ENCODE measurements at places on chromosomes 7 and 10.

DNA sequence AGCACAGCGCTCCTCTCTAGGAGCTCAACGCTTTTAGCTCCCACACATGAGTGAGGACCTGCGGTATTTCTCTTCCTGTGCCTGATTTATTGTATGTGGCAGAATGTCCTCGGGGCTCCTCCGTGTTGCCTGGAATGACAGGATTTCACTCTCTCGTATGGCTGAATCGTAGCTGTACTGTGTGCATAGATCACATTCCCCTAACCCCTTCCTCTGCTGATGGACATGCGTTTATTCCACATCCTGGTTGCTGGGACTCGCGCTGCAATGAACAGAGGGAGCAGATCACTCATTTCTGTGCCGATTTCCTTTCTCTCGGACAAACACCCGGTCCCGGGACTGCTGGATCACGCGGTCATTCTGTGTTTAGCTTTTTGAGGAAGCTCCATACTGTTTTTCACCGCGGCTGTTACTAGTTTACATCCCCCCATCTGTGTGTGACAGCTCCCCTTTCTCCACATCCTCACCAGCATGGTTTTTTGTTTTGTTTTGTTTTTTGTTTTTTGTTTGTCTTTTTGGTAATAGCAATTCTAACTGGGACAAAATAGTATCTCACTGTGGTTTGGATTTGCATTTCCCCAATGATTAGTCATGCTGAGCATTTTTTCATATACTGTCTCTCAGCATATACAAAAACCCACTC, 76.3 kb downstream of the FOXL3 start:
- DNase-seq, result no peak

GRCh38 chr7:33632840-33633525, 272.4 kb upstream of the BMPER start:
- no peak for DNase-seq

GRCh38 chr7:99242682-99243081, 30.0 kb upstream of the MYH16 start:
- DNase-seq, result no peak

DNA sequence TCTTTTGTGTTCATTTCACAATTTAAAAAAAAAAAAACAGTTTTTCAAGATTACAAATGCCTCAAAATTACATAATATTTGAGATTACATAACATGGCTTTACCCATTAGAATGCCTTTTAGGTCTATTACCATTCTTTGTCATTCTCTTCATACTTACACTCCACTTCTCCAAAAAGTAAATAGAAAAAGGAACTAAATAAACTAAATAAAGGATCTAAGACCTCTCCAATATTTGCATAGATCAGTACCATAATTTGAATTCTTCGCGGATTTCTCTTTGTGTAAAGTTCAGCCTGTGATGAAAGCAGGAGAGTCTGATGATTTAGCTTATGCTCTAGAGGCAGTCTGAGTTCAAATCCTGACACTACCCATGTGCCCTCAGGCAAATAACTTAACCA, 56.4 kb upstream of the C1GALT1 start:
- no peak for DNase-seq

DNA sequence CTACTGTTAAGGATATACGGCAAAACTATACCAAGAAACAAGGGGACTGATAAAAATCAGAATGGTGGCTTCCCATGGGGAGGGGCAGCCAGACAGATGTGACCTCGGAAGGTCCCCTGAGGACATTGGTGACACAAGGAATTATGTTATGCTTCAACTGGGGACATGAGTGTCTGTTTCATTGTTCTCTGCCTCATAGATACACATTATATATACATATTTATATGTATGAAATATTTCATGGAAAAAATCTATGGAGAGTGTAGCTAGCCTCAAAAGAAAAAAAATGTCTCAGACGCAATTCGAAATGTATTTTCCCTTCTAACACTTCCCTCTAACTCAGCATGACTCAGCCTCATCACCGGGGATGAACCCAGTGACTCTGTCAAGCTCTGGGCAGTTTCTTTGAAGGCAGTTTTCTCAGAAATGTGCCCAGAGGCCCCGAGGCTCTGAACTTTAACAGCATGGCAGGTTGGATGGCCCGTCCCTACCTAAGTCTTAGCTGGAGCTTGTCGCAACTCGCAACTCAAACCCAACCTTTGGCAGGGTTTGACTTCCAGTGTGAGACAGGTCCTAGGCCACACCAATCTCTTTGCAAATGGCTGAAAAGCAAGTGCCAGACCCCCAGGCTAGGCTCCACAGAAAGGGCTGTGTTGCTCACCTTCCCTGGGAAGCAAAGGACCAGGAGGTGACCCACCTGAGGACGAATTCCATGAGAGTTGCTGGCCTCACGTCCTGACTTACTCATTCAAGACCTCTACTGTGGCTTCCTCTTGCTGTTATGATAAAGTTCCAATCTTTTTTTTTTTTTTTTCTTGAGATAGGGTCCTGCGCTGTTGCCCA, 86.9 kb downstream of the CARD11 start:
- DNase-seq, result peak; percentile 82

- no peak for DNase-seq
Measured at GRCh38 chr10:58050575-58050974, 217.1 kb downstream of the IPMK start.

DNA sequence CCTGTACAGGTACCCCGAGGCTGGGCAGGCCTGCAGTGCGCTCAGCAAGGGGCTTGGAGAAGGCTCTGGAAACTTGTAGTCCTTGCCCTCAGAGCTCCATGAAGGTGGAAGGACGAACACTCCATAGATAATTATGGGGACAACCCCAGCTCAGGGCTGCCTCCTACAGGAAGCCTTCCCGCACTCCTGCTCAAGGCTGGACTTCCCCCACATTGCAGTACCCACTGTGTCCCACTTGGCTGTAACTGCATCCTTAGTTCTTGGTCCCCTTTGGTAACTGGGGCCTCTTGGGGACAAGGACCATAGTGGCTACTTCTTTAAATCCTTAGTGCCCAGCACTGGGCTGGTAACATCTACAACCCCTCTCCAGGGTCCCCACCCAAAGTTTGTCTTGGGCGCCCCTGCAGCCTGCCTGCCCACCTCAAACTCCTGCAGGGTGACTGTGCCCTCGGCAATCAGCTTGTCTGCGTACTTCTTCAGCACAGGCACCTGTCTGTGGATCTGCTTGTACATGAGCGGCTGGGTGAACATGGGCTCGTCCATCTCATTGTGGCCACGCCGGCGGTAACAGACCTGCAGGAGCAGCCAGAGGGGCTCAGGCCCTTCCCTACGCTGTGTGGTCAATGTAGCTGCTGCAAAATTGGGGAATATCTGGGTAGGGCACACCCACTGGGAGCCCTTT, 17.1 kb downstream of the OGDHL start:
- no peak for DNase-seq

- DNase-seq, result no peak
Measured at GRCh38 chr7:151000897-151001495, 10.2 kb downstream of the NOS3 start.

- DNase-seq, result no peak
Measured at GRCh38 chr10:71598621-71599055, 120.9 kb downstream of the C10orf105 start.

DNA sequence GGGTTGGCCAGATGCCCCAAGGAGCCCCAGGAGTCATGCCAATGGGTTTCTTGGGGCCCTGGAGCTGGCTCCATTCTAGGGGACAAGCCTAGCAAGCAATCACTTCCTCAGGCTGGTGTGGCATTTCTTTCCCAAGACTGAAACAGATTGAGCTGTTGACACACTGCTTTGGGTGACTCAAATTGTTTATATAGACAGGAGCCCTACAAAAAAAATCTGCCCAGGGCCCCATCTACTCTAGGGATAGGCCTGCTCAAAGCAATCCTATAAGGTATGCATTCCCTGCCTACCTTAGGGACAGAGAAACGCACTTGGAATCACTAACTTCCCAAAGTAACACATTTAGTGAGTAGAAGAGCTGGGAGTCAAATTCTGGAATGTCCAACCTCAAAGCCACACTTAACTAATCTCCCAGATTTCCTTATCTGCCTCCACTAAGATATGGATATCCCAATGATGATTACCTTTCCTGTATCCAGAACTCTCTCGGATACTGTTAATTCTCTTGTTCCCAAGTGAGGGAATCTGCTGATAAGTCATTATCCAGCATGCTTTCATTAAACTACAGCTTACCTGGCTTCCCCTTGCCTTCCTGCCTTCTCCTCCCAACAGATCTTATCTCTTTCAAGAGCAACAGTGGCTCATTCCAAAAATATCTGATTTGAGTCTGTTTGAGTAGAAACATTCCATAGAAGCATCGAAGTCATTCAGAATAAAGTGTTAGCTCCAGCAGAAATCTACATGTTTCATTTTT, 3.1 kb downstream of the ABLIM1 start:
- DNase-seq, result no peak

- no peak for DNase-seq
Measured at GRCh38 chr7:13057462-13058200, 370.2 kb downstream of the ARL4A start.

DNA sequence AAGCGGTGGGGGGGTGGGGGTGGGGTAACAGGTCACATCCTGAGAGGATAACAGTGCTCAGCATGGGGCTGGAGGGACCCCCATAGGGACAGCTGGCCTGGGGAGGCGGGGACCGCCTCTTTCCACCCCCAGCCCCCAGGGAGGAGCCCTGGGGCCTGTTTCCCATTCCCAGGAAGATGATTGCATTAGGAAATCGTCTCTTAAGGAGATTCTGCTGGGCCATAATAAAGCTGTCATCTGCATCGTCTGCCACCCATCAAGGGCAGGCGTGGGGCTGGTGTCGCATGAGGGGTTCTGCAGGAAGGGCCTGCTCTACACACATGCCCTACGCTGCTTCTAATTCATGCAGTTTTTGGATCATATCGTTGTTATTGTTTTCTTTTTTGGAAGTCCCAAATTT, 17.2 kb downstream of the RET start:
- DNase-seq, result no peak

- DNase-seq, result peak; percentile 8
Measured at GRCh38 chr10:2839081-2839725, 228.1 kb upstream of the PFKP start.

GRCh38 chr7:86320341-86320740, 323.4 kb upstream of the GRM3 start:
- DNase-seq, result no peak

- peak; percentile 71 for DNase-seq
Measured at GRCh38 chr7:78039790-78040776, 241.5 kb downstream of the PHTF2 start.

DNA sequence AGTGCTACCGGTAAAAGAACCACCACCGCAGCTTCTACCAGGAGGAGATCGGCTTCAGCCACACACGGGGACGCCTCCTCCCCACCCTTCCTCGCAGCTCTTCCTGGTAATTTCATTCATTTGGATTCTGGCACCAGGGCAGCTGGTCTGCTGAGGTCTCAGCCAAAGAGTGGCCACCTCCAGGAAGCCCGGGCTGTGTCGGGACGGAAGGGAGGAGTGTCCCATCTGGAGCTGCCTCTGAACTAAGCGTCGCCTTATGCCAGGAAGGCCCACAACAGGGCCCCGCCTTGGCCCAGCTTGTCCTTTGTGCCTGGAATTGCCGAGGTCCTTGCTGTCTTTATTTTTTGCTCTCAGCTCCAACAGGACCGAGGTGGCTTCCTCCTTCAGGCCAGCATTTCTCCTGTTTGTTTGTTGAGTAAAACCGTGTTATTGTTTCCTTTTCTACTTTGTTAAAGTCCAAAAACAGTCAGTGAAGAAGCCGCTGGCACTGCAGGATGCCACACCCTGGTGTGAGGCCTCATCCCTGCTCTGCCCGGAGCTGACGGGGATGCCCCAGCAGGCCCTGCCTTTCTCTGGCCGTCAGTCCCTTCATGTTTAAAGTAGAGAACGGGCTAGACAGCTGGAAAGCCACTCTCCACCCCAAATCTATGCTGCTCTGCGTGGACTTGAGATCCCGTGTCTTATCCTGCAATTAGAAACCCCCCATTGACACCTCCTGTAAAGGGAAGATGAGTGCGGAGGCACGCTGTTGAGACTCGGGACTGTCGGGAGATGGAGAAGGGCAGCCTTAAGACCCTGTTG, 24.5 kb upstream of the TTYH3 start:
- DNase-seq, result no peak

DNA sequence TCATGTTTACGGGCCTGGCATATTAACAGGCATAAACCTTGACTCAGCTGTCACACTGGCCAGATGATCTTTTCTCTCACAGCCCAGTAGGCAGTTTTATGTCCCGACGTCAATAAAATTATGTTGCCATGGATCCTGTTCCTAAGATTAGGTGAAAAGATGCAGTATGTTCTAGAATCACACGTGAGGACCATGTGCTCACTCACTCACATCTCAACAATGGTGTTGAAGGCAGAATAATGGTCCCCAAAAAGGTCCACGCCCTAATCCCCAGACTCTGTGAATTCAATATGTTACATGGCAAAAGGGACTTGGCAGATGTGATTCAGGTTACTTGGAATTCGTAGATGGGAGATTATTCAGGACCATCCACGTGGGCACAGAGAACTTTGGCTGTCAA, 3.5 kb downstream of the DOCK1 start:
- DNase-seq, result no peak

DNA sequence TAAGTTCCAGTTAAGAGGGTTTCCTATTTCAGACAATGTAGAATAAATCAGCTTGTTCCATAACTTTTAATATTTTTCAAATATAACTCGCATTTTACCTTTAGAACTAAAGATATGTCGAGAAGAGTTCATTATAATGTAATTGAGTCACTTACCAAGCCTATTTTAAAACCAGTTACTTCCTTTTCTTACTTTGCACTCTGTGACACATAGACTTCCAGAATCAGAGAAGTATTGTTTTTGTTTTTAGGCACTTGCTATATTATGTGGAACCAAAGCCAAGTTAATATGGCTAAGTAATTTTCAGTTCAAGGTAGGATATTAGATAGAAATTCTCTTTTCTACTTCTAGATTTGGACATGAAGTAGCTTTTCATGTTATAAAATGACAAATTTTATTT, 182.7 kb upstream of the PRPS1L1 start:
- no peak for DNase-seq

DNA sequence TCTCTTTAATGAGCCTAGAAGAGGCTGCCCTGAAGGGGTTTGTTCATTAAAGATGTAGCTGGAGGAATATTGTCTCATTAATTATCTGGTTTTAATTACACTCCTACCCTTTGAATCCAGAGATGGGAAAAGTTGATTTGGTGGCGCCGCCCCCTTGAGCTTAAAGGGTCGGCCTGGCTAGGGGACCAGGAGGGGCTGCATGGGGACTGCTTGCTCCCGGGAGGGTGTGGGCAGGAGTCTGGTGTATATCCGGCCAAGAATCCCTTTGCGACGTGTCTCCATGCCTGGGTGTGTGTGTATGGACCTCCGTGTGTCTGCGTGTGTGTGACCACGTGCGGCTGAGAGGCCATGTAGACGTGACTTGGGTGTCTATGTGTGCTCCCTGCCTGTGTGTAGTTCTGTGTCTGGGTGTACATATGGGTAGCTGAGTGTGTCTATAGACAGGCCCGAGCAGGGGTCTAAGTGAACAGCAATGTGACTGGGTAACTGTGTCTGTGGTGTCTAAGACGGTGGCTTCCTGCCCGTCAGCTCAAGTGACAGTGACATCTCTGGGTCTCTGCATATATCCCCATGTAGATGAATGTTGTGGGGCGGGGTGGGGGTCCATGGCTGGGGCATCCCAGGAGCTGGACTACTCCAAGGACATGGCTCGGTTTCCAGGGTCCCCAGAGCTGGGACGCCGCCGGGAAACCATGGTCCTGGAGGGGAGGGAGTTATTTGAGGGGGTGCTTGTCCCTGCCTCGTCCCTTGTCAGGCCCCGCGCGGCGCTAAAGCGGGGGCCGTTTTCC, 10.7 kb downstream of the LBX1 start:
- no peak for DNase-seq

- no peak for DNase-seq
Measured at GRCh38 chr7:25624833-25625232, 396.5 kb upstream of the NPVF start.

Data from erythroblast (primary cell).